ENCODE measurements at places on chromosomes 3 and 15. TPM values are rescaled to one million over a fixed set of nuclear protein-coding genes. Genes with fewer than 3 reads are reported as not detected.

The SCN5A gene
- 4.6 TPM for total RNA-seq

The CSTA gene
- total RNA-seq = not detected

The PAK6 gene
- not detected for total RNA-seq

The MYO5A gene
- total RNA-seq = 155 TPM

The SNURF gene
- 16.3 TPM for total RNA-seq

The HCN4 gene
- total RNA-seq = not detected

The ADGRG7 gene
- total RNA-seq = not detected

The GOLGA6B gene
- total RNA-seq = not detected

The RAD51 gene
- total RNA-seq = 4.8 TPM

The SLC28A2 gene
- not detected for total RNA-seq

The RLBP1 gene
- not detected for total RNA-seq

All from vein endothelial cell (primary cell).